NCI-H748 treated with DMSO at 0.1 percent for 48 hours (cell line): ENCODE measurements at places on chromosomes 1 and 21.

GRCh38 chr1:29465755-29466154 is 229.4 kb downstream of the PTPRU start:
- DNase-seq = no peak

DNA sequence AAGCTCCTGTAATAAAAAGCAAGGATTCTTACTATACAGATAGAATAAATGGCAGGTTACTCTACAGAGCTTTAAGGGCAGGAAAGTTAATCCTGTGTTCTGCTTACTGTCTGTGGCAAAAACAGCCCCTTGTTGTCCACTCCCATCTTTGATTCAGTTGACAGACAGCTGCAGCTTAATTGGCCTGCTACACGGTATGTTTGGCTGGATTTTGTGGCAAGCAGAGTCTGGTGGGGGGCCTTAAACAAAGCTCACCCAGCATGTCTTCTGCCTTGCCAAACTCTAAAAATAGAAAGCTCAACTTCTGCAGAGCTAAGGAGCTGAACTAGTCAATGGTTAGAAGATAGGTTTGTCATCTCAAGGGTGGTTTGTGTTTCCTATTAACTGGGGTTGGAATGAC is 407.2 kb downstream of the HLX start:
- DNase-seq = no peak

DNA sequence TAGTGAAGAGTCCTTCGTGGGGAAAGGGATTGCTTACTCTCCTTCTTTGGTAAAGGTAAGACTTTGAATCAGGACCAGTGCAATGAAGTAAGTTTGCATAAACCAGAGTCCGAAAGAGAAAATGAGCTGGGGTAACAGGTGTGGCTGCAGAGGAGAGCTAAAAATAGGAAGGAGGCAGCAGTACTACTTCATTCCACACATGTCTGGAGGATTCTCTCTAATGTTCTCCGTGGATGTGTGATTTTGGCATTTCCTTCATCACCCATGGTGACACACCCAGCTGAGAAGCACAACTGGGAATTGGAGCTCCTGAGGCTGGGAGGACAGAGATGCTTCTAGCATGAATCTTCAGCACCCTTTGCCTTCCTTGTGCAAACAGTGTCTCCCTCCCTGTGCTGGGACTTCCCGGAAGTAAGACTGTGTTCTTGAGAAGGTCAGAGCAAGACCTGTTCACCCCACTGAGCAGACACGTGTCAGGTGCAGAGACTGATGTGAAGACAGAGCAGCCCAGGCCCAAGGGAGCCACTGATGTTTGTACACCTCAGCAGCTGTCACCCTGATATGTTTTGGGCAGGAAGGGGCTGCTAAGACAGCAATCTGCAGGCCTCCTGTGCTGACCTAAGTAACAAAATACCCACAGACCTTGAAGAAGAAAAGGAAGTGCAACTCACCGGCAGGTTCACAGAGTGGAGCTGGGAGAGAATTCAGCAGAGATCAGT is 13.3 kb downstream of the FCRL1 start:
- DNase-seq = no peak

DNA sequence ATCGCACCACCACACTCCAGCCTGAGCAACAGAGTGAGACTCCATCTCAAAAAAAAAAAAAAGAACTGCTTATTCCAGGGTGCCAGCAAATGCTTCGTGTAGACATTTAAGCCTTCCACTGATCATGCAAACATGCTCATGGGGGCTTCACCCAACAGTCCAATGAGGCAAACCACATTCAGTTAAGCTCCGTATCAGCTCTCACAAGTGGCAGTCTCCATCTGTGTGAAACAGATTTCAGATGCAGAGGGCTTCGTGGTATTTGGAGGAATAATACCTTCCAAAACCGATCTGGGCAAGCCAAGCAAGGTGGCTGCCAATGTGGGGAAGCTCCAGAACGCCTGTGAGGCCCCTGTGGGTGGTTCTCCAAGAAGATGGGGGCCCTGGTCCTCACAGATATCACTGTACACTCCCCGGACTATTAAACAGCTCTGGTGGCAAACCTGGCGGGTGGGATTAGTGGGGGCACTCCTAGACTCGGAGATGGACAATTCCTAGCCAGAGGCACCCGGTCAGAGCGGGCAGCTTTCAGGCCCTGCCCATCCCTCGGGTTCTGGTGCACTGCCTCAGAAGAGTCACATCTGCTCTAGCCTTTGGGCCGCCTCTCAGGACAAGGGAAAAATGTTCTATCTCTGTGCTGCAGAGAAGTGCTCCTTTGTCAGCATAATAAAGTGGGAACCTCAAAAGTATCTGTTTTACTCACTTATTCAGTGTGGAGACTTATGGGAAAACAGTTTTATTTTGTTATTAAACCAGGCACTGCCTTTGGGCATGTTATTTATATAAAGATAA is 10.2 kb downstream of the CREG1 start:
- DNase-seq = no peak

GRCh38 chr1:233815865-233816264 is 88.6 kb upstream of the SLC35F3 start:
- no peak for DNase-seq

DNA sequence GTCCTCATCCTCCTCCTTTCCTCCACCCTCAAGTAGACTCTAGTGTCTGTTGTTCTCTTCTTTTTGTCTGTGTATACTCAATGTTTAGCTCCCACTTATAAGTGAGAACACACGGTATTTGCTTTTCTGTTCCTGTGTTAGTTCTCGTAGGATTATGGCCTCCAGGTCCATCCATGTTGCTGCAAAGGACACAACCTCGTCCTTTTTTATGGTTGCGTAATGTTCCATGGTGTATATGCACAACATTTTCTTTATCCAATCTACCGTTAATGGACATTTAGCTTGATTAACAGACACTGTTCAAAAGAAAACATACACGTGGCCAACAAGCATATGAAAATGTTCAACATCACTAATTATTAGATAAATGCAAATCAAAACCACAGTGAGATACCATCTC is 44.3 kb upstream of the TMPRSS2 start:
- DNase-seq = no peak

DNA sequence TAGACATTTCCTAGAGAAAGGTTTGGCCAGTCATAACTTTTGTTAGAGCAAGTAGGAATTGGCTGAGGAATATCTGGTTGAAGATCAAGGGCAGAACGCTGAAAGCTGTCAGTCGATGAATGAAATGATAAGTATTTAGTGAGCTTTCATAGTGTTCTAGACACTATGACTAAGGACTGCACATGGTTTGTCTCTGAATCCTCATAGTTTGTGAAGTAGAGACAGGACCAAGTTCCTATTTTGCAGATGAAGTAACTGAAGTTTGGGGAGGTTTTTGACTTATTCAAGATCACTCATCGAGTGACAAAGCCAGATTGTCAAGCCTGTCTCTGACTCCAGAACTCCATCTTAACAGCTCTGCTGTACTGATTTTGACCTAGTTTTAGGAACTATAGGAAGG is 4.7 kb downstream of the ELOA start:
- DNase-seq = no peak

DNA sequence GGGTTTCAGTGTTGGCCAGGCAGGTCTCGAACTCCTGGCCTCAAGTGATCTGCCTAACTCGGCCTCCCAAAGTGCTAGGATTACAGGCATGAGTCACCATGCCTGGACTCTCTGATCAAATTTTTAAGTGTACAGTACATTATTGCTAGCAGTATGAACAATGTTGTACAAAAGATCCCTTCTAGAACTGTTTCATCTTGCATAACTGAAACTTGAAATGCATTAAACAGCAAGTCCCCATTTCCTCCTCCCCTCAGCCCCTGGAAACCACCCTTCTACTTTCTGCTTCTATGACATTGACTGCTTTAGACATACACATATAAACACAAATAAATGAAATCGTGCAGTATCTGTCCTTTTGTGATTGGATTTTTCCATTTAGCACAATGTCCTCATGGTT is 463.4 kb downstream of the PTPRC start:
- no peak for DNase-seq

DNA sequence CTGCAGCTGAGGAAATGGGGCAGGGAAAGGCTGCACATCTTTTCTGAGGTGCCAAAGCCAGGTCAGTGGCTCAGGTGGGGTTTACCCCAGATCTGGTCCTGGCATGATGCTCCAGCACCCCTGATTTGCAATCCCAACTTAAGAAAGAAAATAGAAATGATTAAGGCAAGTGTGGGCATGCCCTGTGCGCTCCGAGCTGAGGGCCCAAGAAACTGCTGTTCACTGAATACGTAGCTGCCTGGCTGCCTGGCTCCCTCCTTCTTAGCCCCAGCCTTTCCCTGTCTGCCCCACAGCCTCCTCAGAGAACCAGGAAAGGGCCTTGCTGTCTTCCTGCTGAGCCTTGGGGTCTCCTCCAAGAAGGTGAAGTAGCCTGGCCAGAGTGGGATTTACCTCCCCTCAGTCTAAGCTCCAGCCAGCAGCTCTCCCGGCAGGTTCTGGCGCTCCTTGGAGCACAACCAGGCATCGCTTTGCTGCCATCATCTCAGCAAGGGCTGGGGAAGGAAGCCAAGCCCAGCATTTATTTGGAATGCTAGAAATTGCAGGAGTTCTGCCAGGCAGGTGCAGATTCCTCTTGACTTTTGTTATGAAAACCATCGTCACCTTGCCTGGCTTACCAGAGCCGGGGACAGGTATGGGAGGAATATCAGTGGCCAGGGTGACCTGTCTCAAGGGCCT is 51.3 kb upstream of the SELENON start:
- no peak for DNase-seq

DNA sequence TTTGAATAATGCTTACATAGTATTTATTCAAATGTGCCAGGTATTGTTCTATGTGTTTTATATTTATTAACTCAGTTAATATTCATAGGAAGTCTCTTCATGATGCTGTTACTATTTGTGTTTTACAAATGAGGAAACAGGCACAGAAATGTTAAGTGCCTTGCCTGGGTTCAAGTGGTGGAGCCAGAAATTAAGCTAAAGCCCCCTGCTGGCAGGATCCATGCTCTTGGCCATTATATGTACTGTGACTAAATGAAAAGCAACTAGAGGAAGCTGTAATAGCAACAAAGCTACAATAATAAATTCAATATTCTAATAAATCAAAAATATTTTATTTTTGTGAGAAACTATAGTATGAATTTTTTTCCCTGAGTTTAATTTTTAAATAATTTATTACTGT is 30.0 kb downstream of the IARS2 start:
- DNase-seq = no peak

GRCh38 chr1:33211972-33212371 is 30.1 kb upstream of the TRIM62 start:
- DNase-seq = no peak

- DNase-seq = no peak
These were observed 14.6 kb upstream of the SLC2A1 start for GRCh38 chr1:42973286-42973685.

DNA sequence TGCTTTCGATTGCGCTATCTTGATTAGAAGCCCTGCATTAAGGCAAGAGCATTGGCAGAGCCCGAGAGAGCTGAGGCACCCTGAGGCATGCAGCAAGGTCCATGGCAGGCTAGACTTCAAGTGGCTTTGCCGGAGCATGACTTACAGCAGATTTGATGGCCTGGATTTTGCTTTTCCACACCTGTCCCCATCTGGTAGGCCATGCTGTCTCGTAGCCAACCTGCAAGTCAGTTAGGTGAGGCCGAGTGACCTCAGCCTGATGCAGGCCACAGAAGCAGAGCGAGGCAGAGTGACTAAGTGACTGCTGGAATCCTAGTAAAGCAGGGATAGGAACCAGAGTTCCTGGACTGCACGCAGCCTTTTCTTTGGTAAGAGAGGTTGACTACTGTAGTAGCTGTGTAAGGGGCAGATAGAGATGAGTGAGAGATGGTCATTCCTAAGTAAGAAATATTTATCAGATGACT is 148.9 kb downstream of the PBX1 start:
- no peak for DNase-seq

DNA sequence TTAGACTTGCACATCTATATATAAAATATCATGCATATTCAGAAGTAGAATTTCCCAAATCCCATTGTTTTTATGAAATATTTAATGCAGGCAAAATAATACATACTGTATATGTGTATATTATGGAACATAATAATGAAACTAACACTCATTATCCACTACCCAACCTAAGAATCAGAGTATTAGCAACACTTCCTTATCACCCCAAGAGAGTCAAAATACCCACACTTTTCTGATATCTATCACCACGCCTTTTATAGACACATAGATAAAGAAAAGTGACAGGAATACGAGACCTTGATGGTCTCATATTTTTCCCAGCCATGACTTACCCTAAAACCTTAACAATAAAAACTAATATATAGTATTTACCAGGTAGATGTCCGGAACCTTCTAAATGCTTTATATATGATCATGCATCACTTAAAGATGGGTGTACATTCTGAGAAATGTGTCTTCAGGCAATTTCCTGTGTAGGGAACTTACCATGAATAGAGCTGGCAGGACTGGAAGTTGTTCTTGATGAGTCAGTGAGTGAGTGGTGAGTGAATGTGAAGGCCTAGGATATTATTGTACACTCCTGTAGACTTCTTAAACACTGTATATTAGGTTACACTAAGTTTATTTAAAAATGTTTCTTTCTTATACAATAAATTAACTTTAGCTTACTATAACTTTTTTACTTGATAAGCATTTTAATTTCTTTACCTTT is 45.5 kb downstream of the TNFSF4 start:
- DNase-seq = no peak

DNA sequence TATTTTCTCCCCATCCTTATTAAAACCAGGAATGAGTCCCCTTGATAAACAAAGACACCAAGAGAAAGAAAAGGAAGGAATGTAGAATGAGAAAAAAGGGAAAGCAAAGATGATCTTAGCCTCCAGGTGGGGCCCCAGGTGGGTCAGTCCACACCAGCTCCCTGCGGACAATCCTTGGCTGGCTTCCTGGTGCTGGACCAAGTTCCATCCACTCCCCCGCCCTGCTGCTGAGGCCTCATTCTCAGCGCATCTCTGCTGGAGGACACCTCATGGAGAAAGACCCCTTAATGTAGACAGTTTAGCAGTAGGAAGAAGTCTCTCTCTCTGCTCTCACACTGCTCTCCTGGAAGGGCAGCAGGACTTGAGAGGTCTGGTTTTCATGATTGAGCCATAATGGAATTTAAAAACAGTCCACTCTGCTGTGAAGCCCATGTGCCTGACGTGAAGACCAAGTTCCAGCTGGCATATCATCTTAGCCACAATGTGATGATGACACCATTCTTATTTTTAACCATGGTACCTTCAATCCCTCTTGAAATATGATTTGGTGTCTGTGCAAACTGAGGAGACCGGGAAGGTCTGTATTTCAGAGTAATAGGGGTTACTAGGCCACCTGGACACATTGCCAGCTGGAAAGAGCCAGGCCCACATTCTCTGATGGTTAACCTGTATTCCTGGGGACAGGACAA is 83.1 kb downstream of the WLS start:
- DNase-seq = no peak

DNA sequence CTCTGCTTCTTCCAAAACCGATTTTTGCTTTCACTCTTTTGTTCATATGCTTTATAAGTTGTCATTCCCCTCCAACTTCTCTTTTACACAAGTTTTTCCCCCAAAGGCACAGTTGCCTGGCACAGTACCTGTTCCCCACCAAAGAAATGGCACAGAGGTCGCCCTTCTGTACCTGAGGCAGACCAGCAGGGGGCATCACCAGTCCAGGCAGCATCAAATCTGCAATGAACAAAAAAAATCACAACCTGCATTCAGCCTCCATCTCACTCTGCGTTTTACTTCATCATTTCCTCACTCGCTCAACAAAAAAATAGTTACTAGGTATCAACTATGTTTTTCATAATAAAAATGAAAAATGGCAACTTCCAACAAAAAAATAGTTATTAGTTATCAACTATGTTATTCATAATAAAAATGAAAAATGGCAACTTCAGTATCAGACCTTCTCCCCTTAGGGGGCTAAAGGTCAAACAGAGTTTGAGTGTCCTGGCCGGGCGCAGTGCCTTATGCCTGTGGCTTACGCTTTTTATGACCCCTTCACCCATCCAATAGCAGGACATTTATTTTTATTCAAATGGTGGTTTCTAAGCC is 4.1 kb downstream of the EIF2D start:
- DNase-seq = peak; percentile 3

- DNase-seq = no peak
These were observed 44.9 kb downstream of the CHAF1B start for GRCh38 chr21:36429947-36430546.
